NCI-H1092 treated with DMSO at 0.1 percent for 48 hours (cell line): ENCODE measurements at places on chromosomes 6 and 20.

DNA sequence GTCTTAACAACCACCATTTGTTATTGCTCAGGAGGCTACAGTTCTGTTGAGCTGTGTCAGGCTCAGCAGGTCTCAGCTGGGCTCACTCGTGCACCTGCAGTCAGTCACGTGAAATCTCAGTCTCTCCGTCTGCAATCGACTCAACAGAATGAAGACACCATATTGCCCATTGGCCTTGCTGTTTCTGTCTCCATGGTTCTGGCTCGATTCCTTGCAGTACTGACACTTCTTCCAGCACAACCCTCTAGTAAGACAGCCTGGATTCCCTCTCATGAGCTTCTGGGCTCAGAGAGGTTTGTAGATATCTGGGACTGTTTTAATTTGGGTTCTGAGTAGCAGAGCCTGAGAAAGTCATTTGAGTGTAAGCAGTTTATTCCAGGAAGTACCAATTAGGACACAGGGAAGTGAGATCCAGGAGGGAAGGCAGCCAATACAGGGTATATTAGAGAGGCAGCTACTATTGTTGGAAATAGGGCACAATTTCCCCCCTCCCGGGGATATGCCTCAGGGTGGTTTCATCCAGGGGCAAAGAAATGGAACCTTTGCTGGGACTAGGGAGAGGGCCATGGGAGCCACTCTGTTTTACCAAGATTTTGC, 87.4 kb upstream of the RALGAPA2 start:
- DNase-seq: no peak

GRCh38 chr6:166586424-166587156, at the start of gene RAMACL:
Gene RAMACL (minus strand): TSS chr6:166586678. CDS start chr6:166586477, 201 bp downstream.
- DNase-seq: no peak

GRCh38 chr6:44505751-44506150, 118.2 kb downstream of the CDC5L start:
- DNase-seq: no peak

- DNase-seq: no peak
Measured at GRCh38 chr6:144555066-144555465, 269.9 kb downstream of the UTRN start.

DNA sequence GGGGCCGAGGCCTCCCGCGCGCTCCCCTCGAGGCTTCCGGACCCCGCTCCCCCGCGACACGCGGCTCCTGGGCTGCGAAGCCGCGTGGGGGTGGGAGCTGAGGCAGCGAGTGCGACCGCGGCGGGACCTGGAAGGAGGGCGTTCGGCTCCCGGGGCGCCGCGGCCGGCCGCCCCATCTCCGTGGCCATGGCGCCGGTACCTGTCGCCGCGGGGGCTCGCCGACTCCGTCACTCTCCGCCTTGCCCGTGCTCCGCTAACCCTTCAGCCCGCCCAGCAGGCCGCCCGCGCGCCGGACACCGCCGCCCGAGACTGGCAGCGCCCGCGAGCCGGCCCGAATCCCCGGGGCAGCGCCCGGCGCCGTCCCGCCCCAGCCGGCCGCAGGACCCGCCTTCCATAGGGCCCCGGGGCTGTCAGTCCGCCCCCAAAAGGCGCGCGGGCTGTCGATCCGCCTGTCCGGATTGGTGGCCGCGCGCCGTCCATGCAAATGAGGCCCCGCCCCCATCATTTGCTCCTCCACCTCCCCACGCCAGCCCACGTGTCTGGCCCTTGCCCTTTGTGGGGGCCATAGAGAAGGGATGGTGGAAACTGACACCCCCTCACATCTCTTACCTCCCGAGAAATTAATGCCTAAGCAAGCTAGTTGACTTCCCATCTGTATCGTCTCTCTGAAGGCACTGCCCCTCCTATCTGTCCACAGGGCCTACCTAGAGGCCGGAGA, at the start of gene FKBP5:
Gene FKBP5 (minus strand): TSS at position 311 of the 718 bp plus-strand sequence. CDS start 46,091 bp downstream, outside the sequence.
- peak; percentile 44 for DNase-seq

- peak; percentile 75 for DNase-seq
Measured at GRCh38 chr6:44002593-44003344, 124.5 kb downstream of the MRPL14 start.

- DNase-seq: no peak
Measured at GRCh38 chr6:39931607-39932006, 2.7 kb downstream of the MOCS1 start.

DNA sequence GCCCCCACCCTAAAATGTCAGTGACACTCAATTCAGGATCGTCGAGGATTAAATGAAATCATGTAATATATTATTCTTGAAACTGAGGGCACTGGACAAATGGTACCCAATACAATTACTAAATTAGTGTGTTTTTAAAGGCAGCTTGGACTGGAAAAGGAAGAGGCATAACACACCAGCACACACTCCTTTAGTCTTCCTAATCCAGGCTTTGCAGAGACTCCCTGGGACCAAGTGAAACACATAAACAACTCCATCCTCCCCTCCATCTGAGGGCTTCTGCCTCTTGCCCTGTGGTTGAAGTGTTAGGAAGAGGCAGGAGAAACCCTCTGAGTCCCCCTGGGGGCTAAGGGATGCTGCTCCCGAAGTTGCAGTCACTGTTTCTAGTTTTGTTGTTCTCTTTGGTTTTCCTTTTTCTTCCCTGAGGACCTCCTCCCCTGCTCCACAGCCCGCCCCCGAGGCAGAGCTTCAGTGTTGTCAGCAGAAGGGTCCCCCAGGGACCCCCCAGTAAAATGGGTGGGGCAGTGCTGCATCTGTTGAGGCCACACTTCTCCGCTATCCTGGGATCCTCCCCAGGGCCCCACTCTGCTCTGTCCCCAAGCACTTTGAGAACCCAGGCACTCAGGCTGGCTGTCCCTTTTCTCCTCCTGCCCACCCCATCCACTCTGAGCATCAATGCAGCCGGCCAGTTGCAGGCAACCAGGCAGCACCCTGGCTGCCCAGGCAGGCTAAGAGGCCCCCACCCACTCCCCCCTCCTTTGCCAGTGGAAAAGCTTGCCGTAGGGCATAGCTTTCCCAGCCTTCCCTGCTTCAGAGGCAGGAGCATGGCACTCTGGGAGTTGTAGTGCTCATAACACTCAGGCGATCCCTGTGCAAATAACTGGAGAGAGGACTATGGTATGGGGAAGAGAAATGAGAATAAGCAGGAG, 5.9 kb downstream of the TMEM63B start:
- no peak for DNase-seq

DNA sequence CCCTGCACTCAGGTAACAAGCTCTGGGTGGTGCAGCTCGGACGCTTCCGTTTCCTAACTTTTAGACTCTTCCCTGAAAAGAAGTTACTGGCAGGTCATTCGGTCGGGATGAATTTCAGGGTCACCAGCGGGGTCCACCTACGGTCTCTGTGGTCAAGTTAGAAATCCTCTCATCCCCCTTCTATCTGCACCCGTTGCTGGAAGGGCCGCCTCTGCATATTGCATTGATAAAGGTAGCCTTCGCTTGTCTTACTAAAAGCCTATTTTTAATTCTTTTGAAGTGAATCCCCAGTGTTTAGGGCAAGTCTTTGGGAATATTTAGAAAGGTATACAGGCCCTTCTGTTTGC, 47.3 kb downstream of the LRRN4 start:
- DNase-seq: peak; percentile 26

DNA sequence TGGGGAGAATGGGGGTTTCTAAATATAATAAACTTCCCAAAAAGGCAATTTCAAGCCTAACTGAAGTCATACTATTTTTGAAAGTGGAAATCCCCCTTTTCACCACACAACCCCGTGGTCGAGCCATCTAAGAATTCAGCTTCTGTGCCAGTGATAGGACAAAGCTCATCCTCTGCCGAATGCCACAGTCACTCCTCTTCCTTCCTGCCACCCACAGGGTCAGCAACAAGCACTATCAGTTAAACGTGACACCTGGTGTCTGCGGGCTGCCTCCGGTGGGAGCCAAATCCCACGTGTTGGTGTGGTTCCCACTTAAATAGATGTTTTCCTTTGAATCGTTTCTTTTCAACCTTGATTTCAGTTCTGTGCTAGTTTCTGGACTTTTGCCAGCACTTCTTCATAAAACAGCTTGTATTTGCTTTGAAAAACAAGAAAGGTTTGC, 60.7 kb downstream of the TNFAIP3 start:
- DNase-seq: no peak

DNA sequence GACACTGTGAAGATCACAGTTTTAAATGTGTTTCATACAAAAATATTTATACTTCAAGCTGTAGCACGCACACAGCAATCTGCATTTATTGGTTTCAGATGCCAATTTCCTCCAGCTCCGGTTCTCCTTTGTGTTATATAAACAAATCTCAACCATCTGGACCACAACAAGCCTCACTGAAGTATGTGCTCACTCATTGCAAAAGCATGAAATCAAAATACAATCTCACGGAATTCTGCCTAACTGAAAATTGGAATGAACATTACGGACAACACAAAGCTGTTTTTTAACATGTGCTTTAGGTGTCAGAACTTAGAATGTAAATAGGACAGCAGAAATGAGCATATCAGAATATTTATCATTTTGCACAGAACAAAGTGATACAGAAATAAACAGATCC, 38.0 kb downstream of the RCAN2 start:
- DNase-seq: no peak

DNA sequence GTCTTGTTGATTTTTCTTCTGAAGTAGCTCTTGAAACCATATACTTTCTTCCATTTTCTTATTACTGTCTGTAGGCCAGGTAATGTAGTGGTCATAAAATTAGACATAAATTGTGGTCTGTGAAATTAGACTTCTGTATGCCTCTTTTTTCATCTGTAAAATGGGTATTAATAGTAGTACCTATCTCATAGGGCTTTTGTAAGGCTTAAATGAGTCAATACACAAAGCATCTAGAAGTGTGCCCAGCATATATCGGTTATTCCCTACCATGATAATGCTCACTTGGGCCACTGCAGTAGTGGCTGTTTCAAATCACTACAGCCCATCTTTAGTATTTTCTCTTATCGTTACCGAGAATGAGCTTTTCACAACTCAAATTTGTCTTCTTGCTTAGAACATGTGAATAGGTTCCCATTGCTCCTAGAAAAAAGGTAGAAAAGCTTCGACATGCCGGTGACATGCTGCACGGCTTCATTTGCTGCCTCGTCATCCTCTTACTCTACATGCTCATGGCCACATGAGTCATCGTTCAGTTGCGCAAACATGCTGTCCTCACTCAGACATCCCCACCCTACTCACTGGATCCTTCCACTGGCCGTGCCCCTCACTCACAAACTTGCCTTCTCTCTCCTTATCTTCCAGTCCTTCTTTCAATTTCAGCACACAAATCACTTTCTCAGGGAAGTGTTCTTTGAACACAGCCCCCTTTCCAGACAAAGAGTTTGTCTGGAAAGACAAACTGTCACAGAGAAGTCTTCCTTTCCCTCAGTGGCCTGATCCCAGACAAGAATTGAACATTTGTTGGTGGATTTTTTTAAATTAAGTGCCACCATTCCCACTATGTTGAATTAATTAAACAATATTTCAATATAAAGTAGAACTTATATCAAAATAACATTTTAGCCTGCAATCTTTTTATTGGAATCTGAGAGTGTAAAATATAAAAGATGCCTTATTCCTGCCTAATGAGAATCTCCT, 32.2 kb upstream of the ERVFRD-1 start:
- no peak for DNase-seq

GRCh38 chr6:40550202-40551101, 36.7 kb downstream of the LRFN2 start:
- DNase-seq: no peak

- no peak for DNase-seq
Measured at GRCh38 chr6:126437205-126437604, 97.3 kb downstream of the CENPW start.

DNA sequence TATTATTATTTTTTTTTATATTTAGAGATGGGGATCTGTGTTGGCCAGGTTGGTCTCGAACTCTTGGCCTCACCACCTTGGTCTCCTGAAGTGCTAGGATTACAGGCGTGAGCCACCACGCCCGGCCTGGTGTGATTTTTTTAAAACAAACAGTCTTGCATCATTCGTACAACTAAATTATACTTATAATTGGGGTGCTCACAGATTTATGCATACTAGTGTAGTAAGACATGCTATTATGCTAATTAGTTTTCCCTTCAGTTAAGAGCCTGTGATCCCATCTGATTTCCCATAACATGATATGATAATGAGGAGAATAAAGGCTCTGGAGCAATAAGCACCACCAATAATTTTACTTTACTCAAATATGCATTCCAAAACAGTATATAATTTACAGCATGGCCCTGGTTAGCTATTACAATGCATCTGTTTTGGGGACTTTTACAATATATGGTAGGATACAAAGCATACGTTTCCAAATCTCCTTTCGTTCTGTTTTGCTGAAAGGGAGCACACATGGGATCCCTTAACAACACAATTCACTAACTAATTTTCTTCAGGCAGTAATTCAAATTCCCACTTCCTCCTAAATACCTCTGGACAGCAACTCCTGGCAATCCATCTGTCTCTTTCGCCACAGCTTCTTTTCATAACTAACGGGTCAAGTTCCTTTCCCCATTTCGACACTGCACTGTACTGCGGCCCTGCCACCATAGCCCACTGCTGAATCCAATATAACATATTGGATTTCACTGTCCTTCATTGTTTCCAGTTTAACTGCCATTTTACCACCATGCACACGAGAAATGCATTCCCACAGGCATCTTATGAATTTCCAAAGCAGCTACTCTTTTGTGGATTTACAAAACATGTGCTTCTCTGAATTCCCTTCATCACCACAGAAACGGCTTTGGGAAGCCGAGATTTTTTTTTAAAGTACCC, 1.7 kb downstream of the NUDT3 start:
- DNase-seq: peak; percentile 42

DNA sequence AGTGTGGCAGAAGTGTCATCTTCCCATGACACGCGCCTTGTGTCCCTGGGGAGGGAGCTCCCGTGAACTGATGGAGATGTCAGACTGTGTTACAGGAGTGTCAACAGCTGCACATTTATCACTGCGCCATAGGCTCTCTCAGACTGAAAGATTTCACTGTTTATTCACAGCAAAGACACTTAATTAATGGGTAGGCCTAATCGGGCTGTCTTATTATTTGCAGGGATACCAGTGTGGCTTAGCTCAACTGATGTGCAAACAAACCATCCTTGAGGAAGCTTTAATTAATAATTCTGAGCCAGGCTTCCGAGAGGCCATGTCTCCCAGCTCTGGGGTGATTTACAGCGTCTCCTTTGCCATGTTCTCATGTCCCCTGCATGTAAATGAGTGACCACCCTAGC, 771.0 kb downstream of the QKI start:
- DNase-seq: no peak

DNA sequence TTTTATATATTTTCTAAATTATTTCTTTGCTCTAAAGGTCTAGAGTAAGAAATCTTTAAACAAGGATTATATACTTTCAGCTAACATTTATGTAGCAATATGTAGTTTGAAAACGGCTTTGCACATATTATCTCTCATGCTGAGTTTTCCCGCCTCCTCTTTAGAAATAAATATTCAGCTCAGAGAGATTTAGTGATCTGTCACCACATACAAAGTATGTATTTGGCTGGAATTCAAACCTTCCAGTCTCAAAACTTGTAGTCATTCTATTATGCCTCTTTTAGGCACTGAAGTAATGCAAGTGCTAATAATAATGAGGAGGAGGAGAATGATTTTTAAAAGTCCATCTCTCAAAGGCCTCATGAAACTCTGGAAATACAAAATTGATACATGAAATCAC, 525.0 kb downstream of the GRIK2 start:
- DNase-seq: no peak

- peak; percentile 63 for DNase-seq
Measured at GRCh38 chr6:104711371-104711770, 148.3 kb downstream of the HACE1 start.
